Stimulated activated CD8-positive, alpha-beta memory T cell treated with anti-CD3 and anti-CD28 coated beads, Interleukin-2, amount 100 ng/mL, for 48 hours (primary cell): ENCODE measurements at places on chromosomes 16 and 17.

DNA sequence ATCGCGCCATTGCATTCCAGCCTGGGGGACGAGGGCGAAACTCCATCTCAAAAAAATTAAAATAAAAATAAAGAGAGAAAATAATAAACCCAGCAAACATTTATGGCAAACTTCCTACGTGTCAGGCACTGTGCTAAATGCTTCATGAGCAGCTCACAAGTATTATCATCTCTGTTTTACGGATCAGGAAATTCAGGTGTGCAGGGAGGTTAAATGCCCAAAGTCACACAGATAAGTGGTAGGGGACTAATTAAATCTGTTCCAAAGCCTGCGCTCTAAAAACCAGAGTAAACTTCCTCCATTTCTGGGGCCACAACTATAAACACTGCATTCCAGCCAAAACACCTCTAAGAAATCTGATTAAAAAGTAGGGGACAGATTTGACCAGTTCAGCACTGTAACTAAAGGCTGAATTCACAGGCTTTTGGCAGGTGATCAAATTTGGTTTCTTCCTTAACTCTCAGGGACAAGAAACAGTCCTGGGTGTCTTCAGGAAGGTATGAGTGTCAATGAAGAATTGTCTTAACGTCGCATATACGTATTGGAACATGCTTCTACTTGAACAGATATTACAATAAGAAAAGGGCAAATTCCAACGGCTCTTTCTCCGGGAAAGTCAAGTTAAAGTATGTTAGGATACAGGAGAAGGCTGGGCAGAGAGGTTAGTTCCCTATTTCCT, 996 bp downstream of the STRADA start:
- no peak for DNase-seq

DNA sequence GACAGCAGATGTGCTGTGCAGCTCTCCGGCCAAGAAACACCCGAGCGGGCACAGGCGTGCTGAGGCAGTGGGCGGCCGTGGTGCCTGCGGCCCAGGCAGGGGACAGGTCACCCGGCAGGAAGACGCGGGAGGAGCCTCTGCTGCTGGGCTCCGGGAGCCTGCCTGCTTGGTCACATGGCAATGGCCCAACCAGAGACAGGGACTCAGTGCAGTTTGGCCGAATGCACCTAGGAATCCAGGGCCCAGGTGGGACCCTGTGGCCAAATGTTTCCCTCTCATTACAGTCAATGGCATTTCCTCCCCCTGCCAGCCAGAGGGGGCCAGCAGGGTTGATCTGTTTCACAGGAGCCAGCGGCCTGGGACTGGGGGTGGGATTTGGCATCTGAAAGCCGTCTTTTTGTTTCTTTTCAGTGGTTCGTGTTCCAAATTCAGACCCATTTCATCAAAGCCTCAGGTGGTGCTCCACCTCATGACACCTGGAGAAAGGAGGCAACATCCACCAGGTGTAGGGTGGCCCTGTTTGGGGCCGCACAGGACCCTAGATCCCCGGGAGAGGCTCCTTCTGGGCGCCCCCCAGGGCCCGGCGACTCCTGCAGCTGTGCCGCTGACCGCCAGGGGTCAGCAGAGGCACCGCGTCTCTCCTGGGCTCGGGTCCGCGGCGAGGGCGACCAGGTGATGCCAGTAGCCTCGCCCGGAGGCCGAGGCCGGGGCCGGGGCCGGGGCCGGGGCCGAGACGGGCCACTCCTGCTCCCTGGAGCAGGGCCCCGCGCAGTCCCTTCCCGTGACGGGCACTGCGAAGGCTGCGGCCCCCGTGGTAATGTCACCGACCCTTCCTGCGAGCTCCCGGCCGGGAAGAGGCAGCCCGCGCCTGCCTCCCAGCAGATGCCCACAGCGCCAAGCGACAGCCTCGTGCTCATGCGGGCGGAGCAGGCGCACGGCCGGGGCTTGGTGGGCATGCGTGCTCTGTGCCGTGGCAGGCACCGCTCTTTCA, 118.5 kb downstream of the C16orf78 start:
- peak; percentile 28 for DNase-seq

- peak; percentile 85 for DNase-seq
Measured at GRCh38 chr17:35244341-35245195, 1.7 kb downstream of the SLFN5 start.

DNA sequence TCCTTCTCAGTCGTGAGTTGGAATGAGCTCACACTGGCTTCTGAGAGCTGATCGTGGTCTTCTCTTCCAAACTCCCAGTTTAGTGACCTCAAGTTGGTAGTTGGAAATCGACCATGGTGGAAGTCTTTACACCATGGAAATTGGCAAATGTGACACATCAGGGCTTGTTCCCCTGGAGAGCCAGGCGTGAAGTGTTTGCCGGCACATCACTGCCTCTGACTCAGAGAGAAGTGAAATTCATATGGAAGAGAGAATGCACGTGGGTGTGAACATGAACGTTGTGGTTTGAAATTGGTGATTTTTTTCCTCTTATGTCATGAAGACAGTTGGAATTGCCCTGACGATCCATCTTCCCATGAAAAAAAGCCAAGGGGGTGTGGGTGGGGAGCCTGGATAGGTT, 47.4 kb downstream of the AXIN2 start:
- peak; percentile 12 for DNase-seq

- DNase-seq: no peak
Measured at GRCh38 chr17:39609416-39610025, 1.8 kb upstream of the NEUROD2 start.

DNA sequence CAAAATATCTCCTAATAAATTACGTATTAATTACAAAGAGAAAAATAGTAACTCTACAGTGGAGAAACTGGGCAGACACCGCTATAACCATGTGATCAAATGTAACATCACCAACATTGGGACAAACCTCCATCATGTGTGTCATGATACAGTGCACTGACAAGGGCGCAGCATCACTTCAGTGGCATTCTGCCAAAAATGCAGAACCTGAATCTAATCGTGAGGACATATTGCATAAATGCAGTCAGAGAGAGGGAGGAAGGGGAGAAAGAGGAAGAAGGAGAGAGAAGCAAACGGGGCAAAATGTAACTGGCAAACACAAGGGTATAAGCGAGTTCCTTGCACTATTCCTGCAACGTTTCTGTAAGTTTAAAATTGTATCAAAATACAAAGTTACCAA, 74.2 kb upstream of the MARCHF10 start:
- DNase-seq: no peak

GRCh38 chr17:29720551-29720950, 97.8 kb upstream of the CORO6 start:
- no peak for DNase-seq

- no peak for DNase-seq
Measured at GRCh38 chr17:82602986-82603710, 45.1 kb downstream of the WDR45B start.

DNA sequence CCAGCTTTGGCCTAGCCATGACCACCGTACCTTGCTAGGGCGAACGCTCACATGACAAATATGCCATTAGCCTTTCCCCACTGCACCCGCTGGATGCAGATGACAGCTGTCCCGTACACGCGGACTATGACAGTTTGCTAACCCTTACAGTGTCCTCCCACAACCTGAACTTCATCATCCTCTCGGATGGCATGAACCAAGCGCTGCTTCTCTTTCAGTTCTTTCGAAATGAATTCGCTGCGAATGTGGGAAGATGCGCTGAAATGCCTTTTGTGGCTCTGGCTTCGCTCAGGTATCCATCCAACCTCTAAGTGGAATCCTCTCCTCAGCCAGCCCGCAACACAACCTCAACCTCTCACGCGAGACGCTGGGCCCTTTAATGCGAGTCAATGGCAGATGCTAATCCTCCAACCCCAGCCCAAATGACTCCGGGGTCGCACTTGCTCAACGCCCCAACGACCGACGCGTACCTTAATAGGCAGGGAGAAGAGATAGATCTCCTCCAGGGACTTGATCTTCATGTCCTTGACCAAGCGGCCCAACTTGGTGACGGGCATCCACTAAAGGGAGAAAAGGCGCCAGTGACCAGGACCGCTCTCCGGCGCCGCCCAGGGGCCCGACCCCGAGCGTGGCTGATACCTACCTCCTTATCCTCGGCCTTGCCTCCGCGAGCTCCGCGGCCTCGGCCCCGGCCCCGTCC, 670 bp downstream of the RPS2 start:
- DNase-seq: no peak

- DNase-seq: peak; percentile 27
Measured at GRCh38 chr17:18261146-18261515, 669 bp downstream of the MIEF2 start.

- DNase-seq: no peak
Measured at GRCh38 chr16:64531401-64531800, 590.5 kb downstream of the CDH11 start.

- DNase-seq: no peak
Measured at GRCh38 chr17:49890852-49891251, 43.0 kb upstream of the TAC4 start.

GRCh38 chr16:78278056-78278450, 178.6 kb downstream of the WWOX start:
- DNase-seq: no peak

DNA sequence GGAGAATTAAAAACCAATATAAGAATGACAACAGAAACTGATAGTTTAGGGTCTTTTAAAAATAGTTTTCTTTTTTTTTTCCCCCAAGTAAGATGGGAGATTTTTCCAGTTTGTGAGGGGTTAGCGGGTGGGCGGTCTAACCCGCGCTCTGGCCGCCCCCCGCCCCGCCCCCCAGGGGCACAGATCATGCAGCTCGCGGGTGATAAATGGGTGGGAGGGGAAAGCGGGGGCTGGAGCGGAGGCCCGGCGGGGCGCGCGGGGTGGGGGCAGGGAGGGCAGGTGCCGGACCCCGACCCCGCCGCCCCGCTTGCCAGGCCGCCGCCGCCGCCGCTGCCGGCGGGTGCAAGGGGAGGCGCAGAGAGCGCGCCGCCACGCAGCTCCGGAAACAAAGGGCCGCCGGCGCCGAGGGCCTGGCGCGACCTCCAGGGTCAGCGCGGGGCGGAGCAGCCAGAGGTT, 60.1 kb upstream of the GSE1 start:
- DNase-seq: no peak

DNA sequence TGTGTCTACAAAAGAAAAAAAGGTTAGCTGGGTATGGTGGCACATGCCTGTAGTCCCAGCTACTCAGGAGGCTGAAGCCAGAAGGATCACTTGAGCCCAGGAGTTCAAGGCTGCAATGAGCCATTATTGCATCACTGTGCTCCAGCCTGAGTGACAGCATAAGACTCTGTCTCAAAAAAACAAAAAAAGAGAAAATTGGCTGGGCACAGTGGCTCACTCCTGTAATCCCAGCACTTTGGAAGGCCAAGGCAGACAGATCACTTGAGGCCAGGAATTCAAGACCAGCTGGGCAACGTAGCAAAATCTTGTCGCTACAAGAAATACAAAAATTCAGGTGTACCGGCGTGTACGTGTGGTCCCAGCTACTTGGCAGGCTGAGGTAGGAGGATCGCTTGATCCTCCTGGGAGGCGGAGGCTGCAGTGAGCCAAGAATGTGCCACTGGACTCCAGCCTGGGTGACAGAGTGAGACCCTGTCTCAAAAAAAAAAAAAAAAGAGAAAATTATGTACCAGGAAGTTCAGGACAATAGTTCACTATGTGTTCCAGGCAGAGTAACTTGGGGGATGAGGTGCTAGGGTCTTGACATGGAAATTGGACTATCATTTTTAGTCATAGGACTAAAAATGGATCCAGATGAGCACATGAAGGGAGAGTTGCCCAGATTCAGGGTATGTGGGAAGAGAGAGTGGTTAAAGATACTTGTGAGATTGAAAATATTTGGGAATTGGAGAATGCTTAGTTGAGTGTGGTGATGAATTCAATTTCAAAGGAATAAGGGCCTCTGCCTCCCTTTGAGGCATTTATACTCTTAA, 11.0 kb downstream of the ALDH3A2 start:
- DNase-seq: no peak

DNA sequence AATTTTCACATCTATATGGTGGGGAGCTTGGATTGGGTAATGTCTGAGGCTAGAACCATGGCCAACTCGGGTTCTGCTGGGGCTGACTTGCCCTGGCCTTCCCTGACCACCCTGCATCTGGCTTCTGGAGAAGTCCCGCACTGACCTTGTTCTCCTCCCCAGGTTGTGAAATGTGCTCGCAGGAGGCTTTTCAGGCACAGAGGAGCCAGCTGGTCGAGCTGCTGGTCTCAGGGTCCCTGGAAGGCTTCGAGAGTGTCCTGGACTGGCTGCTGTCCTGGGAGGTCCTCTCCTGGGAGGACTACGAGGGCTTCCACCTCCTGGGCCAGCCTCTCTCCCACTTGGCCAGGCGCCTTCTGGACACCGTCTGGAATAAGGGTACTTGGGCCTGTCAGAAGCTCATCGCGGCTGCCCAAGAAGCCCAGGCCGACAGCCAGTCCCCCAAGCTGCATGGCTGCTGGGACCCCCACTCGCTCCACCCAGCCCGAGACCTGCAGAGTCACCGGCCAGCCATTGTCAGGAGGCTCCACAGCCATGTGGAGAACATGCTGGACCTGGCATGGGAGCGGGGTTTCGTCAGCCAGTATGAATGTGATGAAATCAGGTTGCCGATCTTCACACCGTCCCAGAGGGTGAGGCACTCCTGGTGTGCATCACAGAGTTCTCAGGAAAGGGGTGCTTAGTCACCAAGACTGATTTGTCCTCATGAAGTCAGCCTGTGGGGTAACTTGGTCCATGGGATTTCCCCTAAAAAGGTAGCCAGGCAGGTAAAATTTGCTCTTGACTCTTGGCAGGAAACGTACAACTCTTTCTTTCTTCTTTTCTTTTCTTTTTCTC, 6.1 kb downstream of the NOD2 start:
- no peak for DNase-seq

DNA sequence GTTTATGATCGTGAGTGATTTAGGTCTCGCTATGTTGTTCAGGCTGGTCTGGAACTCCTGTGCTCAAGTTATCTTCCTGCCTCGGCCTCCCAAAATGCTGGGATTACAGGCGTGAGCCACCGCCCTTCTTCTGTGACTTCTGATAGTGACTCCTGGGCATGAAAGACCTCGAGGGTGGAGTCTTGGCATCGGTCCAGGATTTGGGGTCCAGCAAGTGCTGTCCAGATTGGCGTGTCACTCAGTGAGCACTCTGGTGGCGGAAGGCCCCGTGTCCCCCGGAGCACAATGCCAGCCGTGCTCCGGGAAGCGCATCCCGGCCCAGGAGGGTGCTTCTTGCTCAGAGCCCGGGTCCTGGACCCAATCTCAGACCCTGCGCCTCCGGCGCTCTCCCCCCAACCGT, 6.8 kb downstream of the OR1F1 start:
- DNase-seq: no peak

DNA sequence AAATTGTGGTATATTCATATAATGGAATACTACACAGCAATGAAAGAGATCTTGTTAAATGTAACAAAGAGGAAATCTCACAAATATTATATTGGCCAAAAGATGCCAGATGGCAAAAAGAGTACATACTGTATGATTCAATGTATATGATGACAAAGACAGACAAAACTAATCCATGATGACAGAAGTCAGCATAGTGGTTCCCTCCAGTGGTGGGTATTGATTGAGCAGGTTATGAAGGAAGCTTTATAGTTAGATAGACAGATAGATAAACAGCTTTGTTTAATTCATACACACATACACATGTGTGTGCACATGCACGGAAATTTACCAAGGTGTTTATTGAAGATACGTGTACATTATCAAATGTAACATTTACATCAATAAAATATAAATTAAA, 74.4 kb upstream of the SMIM36 start:
- DNase-seq: no peak

GRCh38 chr17:45650561-45650960, 133.6 kb upstream of the CRHR1 start:
- no peak for DNase-seq
